Forelimb muscle (tissue), 1 donor: ENCODE measurements at places on chromosomes 6 and 20.

GRCh38 chr6:35177157-35177556, 36.0 kb upstream of the TCP11 start:
- no peak for DNase-seq

- no peak for DNase-seq
Measured at GRCh38 chr6:31378721-31379103, 21.7 kb upstream of the HLA-B start.

GRCh38 chr20:17806739-17807441, 107.1 kb downstream of the BANF2 start:
- peak; percentile 90 for DNase-seq

DNA sequence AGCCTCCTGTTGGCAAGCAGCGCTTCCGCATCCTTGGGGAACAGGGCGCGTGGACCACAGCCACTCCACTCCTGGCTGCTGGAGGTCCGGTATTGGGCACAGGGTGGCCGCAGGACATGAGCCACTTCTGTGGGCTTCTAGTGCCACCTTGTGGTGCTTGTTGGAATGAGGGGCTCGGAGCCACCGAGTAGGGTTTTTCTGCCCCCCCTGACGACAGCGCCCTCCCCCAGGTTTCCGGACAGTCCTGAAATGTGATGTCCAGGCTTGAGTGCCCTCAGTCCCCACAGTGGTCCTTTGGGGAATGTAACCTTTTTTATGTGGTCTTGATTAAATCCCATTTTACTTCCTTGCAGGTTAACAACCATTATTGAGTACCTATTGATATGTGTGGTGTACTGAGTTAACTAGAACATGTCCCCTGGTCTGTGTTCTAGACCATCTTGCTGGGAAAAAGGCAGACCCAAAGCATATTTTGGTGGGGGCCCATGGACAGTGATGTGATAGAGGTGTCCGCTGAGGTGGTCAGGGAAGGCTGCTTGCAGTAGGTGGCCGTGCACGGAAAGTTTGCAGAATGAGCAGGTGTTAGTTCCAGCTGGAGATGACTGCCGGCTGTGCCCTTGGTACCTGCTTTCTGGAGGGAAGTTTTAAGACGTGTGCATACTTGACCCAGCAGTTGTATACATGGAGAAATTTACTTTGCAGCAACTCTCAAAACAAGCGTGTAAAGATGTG, 70.0 kb downstream of the PTPN1 start:
- DNase-seq = no peak

- DNase-seq = no peak
Measured at GRCh38 chr6:153145591-153145990, 14.5 kb upstream of the RGS17 start.

DNA sequence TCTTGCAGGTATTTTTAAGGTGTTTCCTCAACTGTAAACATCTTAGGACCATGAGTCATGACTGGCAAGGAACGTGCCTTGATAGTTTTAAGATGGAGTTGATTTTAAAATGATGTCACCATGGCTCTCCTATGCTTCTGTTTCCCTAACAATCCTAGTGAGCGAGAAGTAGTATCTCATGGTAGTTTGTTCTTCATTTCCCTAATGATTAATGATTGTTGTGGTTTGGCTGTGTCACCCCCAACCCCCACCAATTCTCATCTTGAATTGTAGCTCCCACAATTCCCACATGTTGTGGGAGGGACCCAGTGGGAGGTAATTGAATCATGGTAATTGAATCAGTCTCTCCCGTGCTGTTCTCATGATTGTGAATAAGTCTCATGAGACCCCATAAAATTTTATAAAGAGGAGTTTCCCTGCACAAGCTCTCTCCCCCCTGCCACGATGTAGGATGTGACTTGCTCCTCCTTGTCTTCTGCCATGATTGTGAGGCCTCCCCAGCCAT, 16.8 kb upstream of the BNIP5 start:
- no peak for DNase-seq

GRCh38 chr20:39111359-39112177, 149.4 kb downstream of the DHX35 start:
- no peak for DNase-seq

GRCh38 chr20:1952737-1953530, 40.9 kb downstream of the PDYN start:
- DNase-seq = no peak

DNA sequence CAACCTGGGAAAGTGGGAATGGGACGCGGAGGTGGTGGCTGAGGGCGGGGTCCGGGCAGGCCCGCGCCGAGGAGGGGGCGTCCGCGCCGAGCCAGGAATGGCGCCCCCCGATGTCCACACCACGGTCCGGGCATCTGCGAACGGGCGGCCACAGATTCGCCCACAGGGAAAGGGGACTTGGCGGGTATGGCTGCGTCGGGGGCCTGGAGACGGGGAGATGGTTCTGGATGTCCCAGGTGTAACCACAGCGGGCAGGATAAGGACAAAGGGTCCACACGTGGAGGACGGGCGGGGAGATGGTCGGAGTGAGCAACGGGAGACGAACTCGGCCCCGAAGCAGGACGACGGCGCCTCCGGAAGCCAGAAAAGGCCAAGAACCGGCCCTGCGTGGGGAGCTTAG, 124.6 kb downstream of the WDR27 start:
- DNase-seq = no peak

DNA sequence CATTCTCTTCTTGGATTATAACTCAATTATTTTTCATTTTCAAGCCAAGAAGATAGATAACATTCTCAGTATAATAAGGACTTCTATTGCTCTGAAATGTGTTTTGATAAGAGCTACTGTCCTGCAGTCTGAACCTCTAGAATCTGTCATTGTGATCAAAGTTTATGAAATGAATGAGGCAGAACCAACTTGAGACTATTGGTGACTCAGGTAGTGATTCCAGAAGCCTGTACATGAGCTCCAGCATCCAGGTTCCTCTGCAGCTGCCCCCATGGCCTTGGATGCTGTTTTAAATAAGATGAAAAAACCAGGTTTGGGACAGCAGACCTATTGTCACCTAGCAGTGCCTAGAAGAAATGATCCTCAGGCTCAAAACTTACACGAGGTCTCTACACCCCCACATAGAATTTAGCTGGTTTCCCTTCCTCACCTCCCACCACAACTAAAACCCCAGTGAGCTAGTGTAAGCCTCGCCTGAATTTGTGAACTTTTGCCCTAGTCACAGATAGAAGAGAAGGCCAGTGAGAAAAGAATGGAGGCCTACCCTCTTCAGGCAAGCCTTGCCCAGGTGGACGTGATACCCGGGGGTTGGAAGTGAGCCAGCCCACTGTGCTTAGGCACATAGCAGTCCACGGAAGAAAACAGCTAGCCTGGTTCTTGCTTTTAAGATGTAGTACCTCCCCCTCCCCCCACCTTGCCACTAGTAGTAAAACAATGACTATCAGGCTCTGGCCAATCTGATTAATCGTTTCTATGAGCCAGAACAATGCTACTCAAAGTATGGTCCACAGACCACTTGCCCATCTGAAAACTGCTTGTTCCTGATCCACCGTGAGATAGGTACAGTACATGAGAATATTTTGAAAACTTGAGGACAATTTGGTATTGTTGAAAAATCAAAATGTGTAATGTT, 73.0 kb upstream of the SYNJ2 start:
- no peak for DNase-seq

DNA sequence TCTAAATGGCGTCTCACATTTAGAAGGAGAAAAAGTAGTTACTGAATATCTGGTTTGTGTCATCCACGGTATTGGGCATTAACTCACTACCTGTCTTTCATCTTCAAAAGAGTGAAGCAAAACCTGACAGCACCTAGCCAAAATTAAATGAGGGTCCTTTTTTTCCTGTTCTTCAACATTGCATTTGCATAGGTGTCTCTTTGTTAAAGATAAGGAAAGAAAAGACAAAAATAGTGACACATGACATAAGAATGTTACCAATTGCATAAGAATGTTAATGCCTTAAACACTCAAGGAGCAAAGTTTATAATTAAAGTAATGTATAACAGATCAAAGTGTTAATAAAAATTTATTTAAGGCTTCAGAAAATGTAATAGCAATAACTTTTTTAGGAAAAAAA, 61.4 kb upstream of the MANEA start:
- DNase-seq = no peak

DNA sequence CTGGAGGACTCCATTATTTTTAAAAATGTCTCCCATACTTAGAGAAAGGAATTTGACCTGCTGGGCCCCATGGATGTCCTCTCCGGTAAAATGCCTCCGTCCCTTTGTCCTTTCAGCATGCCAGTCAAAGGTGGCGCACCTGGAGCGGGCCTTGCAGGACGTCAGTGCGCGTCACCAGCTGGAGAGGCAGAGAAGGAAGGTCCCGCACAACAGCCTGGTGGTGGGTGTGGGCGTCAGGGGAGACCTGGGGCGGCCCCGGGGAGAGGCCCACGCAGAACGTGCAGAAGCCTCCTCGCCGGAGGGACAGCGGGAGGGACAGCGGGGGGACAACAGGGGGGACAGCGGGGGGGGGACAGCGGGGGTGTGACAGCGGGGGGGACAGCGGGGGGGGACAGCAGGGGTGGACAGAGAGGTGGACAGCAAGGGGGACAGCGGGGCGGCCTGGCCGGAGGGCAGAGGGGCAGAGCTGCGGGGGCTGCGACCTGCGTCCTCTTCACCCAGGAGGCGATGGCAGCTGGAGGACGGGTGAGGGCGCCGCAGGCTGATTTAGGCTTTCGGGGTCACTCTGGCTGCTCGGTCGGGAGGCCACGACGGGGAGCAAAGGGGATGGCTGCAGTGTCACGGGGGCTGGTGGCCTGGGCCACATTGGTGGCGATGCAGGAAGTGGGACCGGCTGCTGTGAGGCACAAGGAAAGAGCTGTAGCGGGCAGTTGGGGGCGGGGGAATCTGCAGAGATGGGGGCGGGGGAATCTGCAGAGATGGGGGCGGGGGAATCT, 859 bp upstream of the KIF25 start:
- DNase-seq = no peak

DNA sequence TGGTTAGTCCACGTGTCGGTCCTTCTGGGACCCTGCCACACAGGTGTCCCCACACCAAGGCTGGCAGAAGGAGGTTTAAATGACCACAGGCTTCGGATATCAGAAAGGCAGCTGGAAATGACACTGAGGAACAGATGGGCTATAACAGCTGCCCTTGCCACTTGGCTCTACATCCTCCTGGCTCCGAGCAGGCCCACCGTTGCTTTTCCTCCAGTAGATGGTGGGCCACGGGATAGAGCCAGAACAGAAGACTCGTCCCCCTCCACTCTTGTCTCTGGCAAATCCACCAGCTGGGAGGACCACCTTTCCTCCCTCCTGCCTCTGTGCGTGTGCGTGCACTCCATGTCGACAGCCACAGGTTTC, 17.6 kb downstream of the WRNIP1 start:
- DNase-seq = no peak
